ENCODE measurements at places on chromosomes 2 and 18.

DNA sequence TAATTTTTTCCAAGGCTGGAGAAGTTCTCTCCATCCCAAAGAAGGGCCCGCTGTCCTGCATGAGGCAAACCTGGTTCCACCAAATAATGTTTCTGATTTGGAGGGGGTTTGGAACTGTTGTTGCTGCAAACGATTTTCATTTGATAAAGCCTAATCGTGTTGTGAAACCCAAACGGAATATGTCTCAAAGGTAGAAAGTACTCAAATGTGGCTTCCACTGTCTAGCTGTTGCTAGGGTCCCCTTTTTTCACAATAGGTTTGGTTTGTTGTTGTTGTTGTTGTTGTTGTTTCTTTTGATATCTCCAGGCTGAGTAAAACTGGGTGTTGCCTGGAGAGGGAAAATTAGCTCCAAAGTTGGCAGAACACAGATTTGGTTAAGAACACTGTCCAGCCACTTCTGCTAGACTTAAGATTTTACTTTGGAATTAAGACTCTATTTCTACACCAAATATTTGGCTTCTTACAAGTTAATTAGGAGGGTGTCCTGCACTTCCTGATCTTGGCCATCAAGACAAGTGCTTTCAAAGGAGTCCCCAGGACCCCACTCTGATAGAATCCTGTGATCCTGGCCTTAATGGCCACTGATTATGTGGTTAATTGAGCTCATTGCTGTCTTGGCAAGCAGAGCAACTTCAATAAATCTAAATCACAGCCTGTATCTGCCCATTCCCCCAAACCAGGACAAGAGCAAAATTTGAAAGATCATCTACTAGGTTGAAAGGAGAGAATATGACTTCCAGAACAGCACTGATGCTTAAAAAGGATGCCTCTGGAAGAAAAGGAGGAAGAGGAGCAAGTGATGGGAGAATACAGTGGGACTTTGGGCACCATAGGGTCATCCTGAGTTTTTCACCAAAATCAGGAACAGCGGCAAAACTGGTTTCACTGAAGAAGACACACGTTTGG, 3.3 kb upstream of the HOXD13 start:
- no peak for DNase-seq

GRCh38 chr2:215862351-215862771, 151.0 kb downstream of the MREG start:
- DNase-seq, result no peak

DNA sequence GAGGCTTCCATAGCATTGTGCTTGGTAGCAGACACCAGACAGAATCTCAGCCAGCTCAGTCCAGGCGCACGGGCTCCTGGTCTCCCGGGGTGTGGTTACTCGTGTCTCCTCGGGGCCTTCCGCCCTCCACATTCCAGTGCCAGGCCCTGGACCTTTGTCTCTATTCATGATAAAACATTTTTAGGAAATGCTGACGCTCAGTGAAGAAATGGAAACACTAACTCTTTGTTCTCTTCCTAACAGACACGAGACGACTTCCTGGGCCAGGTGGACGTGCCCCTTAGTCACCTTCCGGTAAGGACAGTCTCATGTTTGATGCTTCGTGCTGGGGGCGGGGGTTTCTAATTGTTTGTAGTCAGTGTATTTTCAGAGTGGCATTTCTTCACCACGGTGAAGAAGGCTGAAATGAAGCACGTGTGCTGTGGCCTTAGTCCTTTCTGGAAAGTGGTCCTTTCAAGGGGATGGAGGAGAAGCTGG, 271.8 kb downstream of the NEDD4L start:
- no peak for DNase-seq

- no peak for DNase-seq
Observed at GRCh38 chr18:12291161-12291560, 16.9 kb upstream of the TUBB6 start.

DNA sequence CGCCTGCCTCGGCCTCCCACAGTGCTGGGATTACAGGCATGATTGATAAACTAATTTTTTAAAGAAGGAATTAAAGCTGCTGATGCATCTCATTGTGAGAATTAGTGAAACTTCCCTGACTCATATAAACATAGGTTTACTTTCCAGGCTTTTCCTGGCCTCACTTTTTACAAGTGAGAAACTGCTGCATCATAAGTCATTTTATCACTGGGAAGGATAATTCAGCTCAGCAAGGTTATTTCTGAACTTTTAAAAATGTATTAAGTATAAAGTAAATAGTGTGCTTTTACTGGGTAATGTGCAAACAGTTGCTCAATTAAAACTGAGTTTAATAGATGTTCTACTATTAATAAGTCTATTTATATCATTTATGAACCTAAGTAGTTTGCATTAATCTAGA, 1130.3 kb upstream of the CDH2 start:
- no peak for DNase-seq
